ENCODE measurements at places on chromosomes 4 and X. TPM values are rescaled to one million over a fixed set of nuclear protein-coding genes. Genes with fewer than 3 reads are reported as not detected.

- DNase-seq = no peak
Observed at GRCh38 chr4:76984127-76984526, 34.6 kb downstream of the SEPTIN11 start.

DNA sequence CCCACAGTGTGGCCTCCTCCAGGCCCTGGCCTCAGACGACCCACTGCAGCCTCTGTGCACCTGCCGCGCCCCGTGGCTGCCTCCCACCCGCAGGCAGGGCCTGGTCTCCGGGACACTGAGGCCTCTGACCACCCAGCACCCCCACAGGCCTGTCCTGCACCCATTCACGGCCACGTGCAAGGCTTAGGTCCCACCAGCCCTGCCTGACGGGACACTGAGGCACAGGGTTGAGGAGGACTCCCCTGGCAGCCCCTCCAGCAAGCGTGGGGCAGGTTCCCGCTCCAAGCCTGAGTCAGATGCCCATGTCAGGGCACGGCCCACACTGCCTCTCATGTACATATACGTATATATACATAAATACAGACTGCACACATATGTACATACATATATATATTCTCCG lies 23.5 kb downstream of the NELFA start:
- DNase-seq = no peak

DNA sequence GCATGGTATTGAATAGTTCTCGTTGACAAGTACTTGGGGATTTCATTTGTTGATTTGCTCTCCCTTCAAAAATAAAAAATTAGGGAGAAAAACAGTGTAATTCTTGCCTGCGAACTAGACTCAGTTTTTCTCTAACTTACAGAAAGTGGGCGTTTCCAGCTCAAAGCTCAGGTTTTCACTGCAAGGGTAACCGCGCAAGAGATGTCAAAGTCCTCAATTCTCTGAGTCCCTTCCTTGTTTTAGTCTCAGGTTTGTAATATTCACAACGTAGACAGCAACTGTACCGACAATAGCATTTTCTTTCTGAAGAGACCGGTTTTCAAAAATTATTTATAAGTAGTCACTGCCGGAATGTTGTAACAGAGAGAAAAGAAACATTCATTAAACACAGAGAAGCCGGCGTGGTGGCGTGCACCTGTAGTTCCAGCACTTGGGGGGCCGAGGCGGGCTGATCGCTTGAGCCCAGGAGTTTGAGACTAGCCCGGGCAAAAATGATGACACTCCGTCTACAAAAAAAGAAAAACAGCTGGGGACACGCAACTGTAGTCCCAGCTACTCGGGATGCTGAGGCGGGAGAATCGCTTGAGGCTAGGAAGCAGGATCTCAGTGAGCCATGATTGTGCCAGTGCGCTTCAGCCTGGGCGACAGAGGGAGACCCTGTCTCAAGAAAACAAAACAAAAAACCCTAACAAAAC lies 774 bp downstream of the ZCCHC4 start:
- peak; percentile 46 for DNase-seq

The ZDHHC15 gene
- 0.35 TPM for total RNA-seq

GRCh38 chr4:7487998-7488671 lies 53.4 kb upstream of the PSAPL1 start:
- no peak for DNase-seq

DNA sequence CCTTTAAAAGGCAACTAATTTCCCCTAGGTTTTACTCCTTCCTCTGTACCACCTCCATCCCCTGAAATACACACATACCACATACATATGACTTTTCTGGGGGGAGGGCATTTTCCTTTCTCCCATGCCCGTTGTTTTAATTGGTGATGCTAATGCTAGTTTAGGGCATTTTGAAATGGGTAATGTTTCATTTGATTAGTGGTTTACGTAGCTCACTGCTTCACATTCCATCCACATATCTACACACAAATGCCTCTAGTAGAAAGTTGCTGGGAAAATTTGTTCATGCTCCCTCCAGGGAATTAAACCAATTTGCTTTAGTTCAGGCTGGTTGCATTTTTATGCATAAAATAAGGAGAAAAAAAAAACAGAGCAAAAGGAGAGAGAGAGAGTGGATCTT lies 231.2 kb downstream of the FRAS1 start:
- no peak for DNase-seq

DNA sequence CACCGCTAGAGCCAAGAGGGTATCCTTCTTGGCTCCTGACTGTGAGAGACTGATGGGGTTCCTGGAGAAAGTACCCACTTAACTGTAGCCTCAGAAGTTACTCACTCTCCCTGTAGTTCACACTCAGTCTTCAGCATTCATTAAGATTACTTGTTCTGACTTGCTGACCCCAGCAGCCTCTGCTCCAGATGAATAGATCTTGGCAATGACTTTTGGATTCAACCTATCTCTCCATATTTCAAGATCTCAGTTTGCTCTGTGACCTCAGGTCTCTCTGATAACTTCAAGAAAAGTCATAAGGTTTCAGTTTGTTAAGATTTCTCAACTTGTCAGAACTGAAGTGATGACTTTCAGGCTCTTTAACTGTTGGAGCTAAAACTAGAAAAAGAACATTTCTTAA lies 825.6 kb downstream of the PCDH7 start:
- DNase-seq = no peak

GRCh38 chr4:162011089-162011488 lies 152.7 kb downstream of the FSTL5 start:
- DNase-seq = no peak

The GAGE12H gene
- total RNA-seq = not detected

- no peak for DNase-seq
Observed at GRCh38 chr4:147175460-147176025, 229.9 kb upstream of the TTC29 start.

The ODAPH gene
- not detected for total RNA-seq

- no peak for DNase-seq
Observed at GRCh38 chrX:115054876-115055275, 37.5 kb upstream of the IL13RA2 start.

Data from colonic mucosa (tissue), 4 donors.